ENCODE measurements at places on chromosomes 7 and 10. TPM values are rescaled to one million over a fixed set of nuclear protein-coding genes. Genes with fewer than 3 reads are reported as not detected.

Gene LRMDA
- total RNA-seq, result 2.5 TPM

DNA sequence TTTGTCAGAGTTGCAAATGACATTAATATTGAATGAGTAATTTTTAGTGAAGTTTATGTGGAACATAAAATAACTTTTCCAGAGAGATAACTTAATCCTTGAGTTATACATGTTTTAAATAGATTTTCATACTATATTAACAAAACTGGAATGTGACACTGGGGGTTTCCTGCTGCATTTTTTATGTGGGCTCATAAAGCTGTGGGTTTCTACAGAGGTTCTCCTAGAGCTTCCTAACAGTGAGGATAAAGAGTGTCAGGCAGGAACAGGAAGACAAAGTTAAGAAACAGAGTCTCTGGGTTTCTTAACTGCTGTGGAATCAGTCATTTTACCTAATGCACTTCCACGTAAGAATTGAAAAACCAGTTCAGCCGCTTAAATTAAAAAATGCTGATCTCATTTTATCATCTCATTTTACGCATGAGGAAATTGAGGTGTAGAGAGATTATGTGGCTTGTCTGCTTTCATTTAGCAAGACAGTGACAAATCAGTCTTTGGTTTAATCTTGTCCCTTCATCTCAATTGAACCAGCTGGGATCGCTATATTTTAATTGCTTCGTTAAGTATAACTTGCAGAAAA, 5.0 kb downstream of the CD36 start:
- no peaks in the 10 kb centered on the region for H3K4me1 ChIP-seq
- DNase-seq, result no peak
- no peaks in the 10 kb centered on the region for H3K36me3 ChIP-seq
- no peak overlapping the region for H3K4me3 ChIP-seq
- H3K27me3 ChIP-seq, result no peaks in the 10 kb centered on the region
- no peak overlapping the region for H3K27ac ChIP-seq

DNA sequence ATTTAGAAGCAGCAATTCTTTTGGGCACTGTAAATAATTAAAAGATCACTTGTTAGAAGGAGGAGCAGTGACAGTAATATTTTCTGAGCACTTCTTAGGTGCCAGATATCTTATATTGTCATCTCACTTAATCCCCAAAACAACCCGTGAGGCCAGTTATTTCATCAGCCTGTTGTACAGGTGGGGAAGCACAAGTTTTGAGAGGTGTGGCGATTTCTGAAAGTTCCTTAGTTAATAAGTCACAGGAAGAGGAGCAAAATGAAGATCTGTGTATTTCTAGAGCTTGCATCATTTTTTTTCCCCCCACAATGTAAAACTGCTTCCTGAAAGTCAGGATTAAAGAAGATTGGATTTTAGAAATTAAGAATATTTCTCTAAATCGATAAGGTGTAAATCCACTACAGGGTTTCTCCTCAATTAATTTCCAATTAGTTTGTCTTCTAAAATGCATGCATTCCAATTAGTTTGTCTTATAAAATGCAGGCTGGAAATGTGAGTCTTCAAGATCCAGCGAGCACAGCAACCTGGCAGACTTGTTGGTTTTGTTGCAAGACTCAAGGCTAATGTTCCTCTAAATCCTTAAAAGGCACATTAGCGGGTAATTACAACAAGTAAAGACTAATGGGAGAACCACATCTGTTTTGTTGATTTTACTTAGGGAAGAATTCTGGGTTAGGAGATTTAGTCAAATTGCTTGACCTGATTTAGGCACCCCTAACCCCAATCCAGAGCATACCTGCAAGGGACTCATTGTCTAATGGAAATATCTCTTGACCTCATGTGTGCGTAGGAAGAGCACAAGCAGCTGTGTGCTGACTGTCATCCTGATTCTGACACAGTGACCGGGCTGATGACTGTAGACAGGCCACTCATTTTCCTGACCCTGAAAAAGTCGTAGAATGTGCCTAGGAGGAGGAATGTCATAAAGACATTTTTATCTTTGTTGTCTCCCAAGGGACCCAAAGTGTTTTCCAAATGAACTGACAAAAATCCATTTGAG, 272.0 kb downstream of the BAMBI start:
- no peaks in the 10 kb centered on the region for H3K4me1 ChIP-seq
- no peaks in the 10 kb centered on the region for H3K36me3 ChIP-seq

DNA sequence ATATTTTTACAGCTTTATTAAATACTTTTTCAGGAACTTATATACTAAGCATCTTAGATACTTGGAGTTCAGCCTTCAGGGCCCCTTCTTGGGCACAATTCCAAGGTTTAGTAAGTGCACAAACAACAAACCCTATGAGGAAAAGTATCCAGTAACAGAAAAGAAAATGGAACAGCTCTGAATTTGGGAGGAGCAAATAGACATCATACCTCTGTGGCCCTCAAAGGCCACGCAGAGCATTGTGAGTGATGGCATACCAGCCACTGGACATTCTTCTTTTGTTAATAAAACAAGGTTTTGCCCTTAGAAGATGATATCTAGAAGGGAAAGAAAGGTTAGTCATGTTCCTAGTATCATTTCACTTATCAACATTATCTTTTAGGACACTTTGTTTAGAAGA, 46.0 kb downstream of the ST7 start:
- H3K27me3 ChIP-seq, result no peaks in the 10 kb centered on the region
- H3K4me3 ChIP-seq, result no peak overlapping the region
- no peaks in the 10 kb centered on the region for H3K4me1 ChIP-seq
- DNase-seq, result no peak
- H3K27ac ChIP-seq, result no peak overlapping the region
- H3K36me3 ChIP-seq, result no peaks in the 10 kb centered on the region

Gene OPALIN
- under 0.01 TPM for total RNA-seq

Gene ZNF3
- 25.9 TPM for total RNA-seq

- no peak overlapping the region for H3K4me3 ChIP-seq
- no peak overlapping the region for H3K27ac ChIP-seq
- H3K27me3 ChIP-seq, result no peaks in the 10 kb centered on the region
- DNase-seq, result no peak
- no peaks in the 10 kb centered on the region for H3K4me1 ChIP-seq
These were observed 39.5 kb downstream of the DIP2C start for GRCh38 chr10:649798-650440.

DNA sequence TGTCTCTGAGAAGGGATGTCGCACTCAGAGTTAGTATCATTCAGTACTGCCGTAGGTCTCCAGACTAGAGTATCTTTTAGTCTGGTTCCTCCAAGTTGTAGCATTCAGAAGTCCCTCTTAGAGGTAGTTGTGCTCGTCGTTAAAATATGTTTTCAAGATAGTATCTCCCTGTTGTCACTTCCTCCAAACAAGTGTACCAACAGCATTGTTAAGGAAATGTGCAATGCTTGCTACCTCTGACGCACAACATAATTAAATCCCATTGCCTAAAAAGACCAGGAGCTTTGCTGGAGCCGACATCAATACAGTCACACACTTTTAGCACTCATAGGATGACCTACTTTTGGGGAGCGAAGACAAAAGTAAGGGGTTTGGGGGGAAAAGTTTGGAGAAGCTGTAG, 80.0 kb upstream of the STK17A start:
- H3K27ac ChIP-seq, result no peak overlapping the region
- no peak for DNase-seq
- no peaks in the 10 kb centered on the region for H3K36me3 ChIP-seq
- H3K4me3 ChIP-seq, result no peak overlapping the region

DNA sequence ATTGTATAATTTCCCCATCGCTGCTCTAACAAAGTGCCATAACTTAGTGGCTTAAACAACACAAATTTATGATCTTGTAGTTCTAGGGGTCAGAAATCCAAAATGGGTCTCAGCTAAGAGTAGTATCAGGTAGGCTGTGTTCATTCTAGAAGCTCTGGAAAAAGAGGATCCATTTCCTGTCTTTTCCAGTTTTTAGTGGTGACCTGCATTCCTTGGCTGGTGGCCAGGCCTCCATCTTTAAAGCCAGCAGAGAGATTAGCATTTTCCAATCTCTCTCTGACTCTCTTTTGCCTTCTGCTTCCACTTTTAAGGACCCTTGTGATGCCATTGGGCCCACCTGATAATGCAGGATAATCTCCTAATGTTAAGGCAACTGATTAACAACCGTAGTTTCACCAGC, 41.0 kb upstream of the C10orf120 start:
- H3K4me1 ChIP-seq, result no peaks in the 10 kb centered on the region
- H3K27ac ChIP-seq, result no peak overlapping the region
- no peaks in the 10 kb centered on the region for H3K36me3 ChIP-seq
- no peak for DNase-seq
- H3K4me3 ChIP-seq, result no peak overlapping the region
- H3K27me3 ChIP-seq, result no peaks in the 10 kb centered on the region

GRCh38 chr7:123752534-123752933, 3.7 kb upstream of the WASL start:
- H3K27ac ChIP-seq, result no peak overlapping the region
- no peak overlapping the region for H3K4me3 ChIP-seq
- peaks cover 9% of the 10 kb centered on the region for H3K4me1 ChIP-seq
- DNase-seq, result no peak
- no peaks in the 10 kb centered on the region for H3K36me3 ChIP-seq
- no peaks in the 10 kb centered on the region for H3K27me3 ChIP-seq

- H3K27me3 ChIP-seq, result no peaks in the 10 kb centered on the region
- peak; percentile 2 for DNase-seq
- no peak overlapping the region for H3K27ac ChIP-seq
- H3K4me3 ChIP-seq, result no peak overlapping the region
- H3K4me1 ChIP-seq, result no peaks in the 10 kb centered on the region
These were observed 217.8 kb upstream of the HPS1 start for GRCh38 chr10:98664329-98665042.

Gene REPIN1
- 58.9 TPM for total RNA-seq

- no peak overlapping the region for H3K4me3 ChIP-seq
- H3K27ac ChIP-seq, result peak overlapping the region; percentile 63
- DNase-seq, result no peak
- H3K36me3 ChIP-seq, result no peaks in the 10 kb centered on the region
- no peaks in the 10 kb centered on the region for H3K27me3 ChIP-seq
These were observed 84.7 kb upstream of the KDM7A start for GRCh38 chr7:140261522-140261921.

Gene LRIT1
- total RNA-seq, result not detected

- peaks cover 10% of the 10 kb centered on the region for H3K4me1 ChIP-seq
- H3K4me3 ChIP-seq, result no peak overlapping the region
- no peak for DNase-seq
- H3K36me3 ChIP-seq, result peaks cover 26% of the 10 kb centered on the region
- no peak overlapping the region for H3K27ac ChIP-seq
These were observed 25.2 kb downstream of the LOXL4 start for GRCh38 chr10:98242823-98243222.
